HT-29 (cell line): ENCODE measurements at places on chromosomes 2 and 18.

DNA sequence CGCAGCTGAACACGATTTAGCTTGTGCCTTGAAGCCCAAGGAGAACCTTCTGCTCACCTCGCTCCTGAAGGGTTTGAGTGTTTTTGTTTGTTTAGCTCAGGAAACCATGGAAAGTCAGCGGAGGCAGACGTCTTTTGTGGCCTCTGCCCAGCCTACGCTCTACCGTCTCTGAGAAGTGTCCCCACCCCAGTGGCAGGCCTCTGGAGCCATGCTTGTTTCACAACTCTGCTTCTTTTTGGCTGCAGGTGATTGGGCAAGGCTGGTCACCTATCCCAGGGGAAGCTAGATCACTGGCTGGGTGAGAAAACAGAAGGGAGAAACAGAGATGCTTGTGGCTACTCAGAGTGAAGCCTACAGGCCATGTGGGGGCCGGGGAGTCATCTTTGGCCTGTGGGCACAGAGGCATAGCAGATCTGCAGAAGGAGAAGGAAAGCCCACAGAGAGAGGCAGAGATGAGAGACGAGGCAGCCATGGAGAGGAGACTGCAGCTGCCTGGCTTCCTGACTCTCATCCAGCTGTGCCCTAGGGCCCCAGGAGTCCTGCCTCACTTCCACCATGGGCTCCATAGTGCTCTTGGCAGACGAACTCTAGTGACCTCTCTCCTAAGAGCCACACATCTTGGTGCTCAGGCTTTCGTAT is 50.1 kb downstream of the CIB4 start:
- DNase-seq, result no peak

GRCh38 chr2:98372579-98372978 is 26.3 kb downstream of the CNGA3 start:
- no peak for DNase-seq

GRCh38 chr2:20440001-20440560 is 6.8 kb upstream of the RHOB start:
- DNase-seq, result no peak

DNA sequence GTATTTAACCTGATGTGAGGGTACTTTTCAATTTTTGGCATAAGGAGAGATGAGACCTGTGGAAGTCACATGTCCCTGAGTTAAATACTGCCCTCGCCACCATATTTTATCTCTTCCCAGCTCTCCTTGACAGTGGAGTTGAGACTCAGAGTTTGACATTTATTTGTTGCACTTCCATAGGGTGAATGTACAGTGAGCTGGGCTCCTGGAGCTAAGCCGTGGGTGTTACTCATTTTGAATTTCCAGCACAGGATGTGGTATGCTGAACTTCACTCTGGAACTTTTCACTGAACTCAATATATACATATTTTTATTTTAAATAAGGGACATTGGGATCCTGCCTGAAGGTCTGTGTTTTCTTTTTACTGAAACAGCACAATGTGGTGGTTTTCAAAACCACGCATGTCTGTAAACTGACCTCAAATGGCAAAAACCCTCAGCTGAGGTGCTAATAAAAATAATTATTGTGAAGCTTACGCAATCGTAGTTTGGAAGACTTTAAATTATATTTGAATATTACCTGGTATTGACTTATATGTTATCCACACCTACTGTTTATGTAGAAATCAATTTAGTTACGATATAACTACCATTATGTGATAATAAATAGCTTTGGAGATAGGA is 12.1 kb downstream of the RNF144A start:
- no peak for DNase-seq

- no peak for DNase-seq
These were observed 330.3 kb upstream of the FIGN start for GRCh38 chr2:164066095-164066494.

DNA sequence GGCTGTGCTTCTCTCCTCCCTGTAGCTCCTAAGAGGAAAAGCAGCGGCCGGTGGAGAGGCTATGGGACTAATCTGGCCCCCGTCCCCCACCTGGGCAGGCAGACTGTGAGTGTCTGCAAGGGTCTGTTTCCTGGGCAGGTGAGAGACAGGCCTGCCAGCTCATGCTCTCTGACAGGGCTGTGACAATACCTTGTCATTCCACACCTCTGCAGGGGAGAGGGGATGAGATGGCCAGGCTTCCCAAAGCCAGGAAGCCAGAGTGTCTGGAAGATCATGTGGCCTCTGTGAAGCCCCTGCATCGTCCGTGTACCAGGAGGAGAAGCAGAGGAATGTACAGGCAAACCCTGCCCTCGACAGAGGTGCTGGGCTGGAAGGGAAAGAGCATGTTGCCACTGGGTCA is 142.5 kb upstream of the GATA6 start:
- DNase-seq, result no peak

DNA sequence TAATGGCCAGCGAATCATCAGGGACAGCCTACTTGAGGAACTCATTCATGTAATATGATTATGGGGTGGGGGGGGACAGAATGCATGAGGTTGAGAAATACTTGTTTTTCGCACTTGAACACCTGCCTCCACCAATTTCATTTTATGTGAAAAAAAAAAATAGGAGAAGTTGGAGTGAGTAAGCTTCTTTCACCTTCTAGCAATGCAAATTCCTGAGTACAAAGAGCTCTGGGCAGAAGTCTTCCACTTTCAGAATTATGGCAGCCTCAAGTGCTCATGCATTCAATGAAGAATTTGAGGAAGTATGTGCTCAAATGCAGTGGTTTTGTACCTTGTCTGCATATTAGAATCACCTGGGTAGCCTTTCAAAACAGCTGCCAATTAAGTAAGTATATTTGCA is 40.1 kb upstream of the GPD2 start:
- no peak for DNase-seq

- DNase-seq, result no peak
These were observed 194.9 kb downstream of the MCFD2 start for GRCh38 chr2:46720592-46721185.

GRCh38 chr2:173935305-173935704 is 29.9 kb downstream of the SP3 start:
- no peak for DNase-seq

DNA sequence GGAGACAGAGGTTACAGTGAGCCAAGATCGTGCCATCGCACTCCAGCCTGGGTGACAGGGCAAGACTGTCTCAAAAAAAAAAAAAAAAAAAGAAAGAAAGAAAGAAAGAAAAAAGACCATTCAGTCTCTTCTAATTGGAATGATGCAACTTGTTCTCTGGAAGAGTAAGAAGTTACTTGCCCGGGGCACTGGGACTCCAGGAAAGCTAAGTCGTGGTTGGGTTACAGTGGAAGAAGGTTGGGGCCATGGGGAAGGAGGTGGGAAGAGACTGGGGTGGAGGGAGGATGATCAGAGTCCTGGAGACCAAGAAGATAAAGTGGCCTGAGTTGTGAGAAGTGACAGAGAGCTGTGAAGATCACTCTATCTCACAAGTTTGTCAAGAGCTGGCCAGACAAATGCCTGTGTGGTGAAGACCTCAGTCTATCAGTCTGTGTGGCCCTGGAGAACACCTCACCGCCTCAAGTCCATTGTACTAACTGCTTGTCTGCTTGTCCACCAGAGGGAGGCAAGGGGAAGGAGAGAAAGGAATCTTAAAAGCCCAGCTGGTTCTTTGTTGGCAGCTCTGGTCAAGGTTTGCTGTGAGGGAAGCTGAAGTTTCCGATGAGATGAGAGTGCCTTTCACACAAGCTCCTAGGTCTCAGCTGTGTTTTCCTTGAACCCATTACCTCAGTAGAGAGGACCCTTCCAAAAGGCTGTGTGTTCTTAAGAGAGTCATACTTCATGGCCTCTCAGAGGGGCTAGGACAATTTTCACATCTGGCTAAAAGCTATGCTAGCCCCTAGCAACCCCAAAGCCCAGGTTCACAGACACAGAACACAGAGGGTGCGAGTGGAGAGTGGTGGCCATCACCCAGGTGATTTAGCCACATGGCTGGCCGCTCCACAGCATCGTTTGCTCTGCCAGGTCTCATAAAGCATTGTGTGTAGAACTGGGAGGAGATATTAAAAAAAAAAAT is 72.0 kb upstream of the TMEM178A start:
- peak; percentile 45 for DNase-seq

DNA sequence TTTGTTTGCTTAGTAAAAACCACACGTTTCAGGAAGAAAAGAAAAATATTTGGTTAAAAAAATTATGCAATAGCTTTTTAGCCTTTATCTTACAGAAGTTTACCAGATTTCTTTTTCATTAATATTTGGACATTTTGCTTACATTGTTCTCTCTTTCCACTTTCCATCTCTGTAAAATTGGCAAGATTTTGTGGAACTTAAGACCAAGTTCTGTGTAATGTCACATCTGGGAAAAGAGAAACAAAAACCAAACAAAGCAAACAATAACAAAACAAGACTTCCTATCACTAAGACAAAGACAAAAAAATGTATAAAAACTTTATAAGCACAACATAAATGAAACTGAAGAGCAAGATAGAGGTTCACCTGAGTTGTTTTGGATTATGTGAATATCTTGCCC is 1392.1 kb upstream of the CELF4 start:
- DNase-seq, result no peak

- no peak for DNase-seq
These were observed 14.6 kb downstream of the WDR33 start for GRCh38 chr2:127796389-127796788.

- DNase-seq, result no peak
These were observed 395.8 kb downstream of the MTX2 start for GRCh38 chr2:176665086-176665485.

GRCh38 chr2:236714080-236714479 is 144.5 kb downstream of the ACKR3 start:
- DNase-seq, result no peak

DNA sequence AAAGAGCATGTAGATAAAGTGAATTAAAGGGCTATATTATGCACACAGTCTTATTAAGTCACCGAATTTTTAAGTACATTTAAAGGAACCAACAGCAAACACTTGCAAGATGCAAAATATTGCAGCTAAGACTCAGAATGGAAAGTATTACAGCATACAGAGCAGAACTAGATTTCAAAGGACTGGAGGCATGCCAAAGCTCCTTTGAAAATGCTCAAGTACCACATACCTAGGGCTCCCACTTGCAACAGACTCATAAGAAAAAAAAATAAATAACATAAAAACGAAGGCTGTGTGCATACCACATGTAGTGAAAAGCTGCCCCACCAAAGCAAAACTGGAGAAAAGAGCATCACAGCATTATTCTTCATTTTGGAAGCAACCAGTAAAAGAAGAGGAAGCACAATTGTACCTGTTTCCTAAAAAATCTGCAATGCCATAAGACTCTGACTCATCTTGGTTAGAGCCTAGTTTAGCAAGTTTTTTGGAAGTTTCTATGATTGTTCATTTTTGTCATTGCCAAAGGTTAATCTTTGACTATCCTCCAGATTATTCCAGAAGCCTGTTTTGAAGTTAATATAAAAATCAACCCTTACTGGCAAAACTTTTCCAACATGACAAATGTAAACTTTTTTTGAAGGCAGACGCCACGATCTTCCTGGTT is 306.0 kb upstream of the COL3A1 start:
- no peak for DNase-seq

- DNase-seq, result no peak
These were observed 284.3 kb upstream of the CXCR4 start for GRCh38 chr2:136402281-136402680.

DNA sequence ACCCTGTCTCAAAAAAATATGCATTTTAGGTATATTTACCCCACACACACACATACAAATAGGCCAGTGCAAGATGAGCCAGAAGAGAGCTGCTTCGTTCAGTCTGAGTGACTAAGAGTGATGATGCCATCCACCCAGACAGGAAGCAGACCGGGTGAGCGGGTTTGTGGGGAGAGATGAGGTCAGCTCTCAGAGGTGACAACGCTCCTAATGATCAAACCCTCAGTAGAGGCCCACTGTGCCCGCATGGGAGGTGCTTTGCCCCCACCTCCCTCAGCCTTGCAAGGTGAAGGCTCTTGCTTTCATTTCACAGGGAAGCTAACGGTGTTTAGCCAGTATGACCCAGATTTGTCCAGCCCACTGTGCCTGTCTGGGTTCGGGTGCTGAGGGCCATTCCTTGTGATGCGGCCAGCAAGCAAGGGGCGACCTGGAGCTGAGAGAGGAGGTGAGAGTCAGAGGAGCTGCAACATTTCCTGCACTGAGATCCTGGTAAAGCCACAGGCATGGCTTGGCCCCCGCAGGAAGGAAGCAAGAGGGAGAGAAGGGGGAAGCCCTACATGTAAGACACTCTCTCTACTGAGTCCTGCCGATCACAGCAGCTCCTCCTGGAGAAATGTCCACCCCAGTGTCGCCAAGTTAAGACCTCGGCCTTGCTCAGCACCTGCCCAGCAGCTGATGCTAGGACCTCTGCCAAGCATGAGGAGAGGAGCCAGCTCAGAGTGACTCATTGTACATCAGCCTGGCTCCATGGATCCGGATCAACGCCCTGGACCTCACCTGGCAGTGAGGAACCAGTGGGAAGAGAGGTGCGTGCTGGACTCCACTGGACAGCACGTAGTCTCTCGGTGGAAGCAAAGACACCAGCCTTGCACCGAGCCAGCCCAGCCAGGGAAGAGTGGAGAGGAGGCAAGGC is 37.0 kb downstream of the NIFK start:
- DNase-seq, result peak; percentile 85

DNA sequence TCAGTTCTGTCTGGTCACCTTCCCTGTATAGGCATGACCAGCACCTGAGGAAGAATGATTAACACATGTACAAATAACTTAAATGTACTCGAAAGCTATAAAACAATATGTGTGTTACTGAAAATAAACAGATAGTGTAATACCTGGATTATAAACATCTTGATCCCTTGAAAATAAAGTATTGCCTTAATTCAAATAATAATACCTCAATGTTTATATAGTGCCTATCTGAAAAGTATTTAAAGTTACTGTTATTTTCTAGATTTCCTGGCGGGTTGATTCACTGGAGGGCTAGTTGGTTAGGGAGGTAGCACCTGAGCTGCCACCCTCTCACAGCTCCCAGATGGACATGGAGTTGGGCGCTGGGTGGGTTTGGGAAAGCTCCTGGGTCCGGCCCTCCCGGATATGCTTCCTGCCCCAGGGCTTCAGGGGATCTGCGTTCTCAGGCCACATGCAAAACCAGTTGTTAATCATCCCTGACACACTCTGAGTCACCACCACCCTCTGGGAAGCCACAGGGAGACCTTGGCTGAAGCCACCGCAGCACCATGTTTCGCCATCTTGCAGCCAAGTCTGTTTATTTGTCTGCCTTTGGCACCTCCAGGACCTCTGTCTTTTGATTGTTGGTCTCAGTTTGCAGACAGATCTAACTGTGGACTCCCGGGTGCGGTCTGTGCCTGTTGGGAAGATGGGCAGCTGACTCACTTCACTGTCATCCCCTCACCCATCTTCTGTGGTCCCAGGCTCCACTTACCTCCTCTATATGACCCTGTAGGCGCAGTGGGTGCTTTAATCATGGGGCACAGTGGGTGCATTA is 35.3 kb downstream of the RAB31 start:
- DNase-seq, result peak; percentile 84

- no peak for DNase-seq
These were observed 467.7 kb downstream of the EPHA4 start for GRCh38 chr2:221104361-221104811.

GRCh38 chr18:13447621-13448334 is 229.2 kb downstream of the LDLRAD4 start:
- no peak for DNase-seq

GRCh38 chr18:22567794-22568193 is 150.1 kb upstream of the CTAGE1 start:
- no peak for DNase-seq
